ENCODE measurements at places on chromosomes 1 and 21.

DNA sequence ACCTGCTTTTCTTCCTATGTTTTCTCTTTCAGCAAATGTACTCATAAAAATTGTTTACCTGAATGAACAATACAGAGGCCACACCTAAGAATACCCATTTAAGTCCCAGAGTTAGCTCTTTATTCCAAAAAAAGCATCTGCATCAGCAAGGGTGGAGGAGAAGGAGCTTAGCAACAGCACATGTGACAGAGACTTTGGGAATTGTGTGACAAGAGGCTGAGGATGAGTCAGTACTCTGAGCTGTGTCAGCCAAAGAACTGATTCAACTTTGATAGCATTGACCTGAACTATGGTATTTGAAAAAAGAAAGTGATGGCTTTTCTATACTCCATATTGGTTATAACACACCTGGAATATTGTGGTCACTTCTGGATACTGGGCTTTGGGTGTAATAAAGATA, 162.7 kb downstream of the ZNF648 start:
- DNase-seq, result no peak

DNA sequence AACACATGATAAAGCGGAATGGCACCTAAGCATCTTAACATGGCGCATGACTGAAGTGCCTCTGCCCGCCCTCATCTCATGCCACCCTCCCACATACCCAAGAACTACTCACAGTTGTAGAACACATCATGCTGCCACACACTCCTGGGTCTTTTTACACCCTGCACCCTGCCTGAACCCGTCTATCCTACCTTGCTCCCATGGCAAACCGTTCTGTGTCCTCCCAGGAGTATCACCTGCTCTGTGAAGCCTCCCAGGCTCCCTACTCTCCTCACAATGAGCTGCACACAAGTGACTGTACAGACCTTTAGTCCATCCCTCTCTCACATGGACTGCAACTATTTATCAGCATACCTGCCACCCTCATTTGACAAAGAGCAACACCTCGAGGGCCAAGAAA, 144.0 kb downstream of the TGFBR3 start:
- no peak for DNase-seq

DNA sequence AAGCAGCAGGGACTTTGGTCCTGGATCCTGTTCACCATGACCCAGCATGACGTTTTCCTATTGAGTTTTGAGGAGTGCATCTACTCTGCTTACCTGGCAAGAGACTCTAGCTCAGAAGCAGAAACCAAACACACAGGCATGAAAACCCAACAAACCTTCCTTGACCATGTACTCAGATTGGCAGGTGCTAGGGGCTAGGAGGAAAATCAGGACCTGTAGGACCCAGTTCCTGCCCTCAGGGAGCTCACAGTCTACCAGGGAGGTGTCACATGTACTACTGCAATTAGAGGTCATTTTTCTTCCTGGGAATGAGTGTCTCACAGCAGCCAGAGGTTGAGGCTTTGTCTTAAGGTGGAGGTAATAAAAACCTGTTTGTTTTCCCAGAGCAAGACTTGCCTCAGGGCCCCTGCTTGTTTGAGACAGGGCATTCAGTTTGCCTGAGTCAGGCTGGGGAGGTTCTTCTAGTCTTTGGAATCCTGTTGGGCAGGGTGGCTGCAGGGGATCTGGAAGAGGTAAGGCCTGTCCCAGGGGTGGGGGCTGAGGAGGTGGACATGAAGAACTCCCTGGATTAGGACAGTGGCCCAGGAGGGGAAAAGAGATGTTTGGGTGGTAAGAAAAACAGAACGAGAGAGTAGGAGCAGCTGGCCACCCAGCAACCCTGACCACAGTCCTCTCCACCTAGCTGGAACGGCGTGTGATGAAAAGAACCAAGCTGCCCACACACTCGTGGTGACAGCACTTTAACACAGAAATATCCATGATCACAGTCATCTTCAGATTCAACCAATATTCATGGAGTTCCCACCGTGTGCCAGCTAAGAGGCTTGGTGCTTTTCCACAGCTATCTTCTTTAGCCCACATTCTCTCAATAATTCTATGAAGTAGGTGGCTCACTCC, 30.8 kb downstream of the IER5 start:
- no peak for DNase-seq

GRCh38 chr1:207346513-207346912, 25.0 kb downstream of the CD55 start:
- DNase-seq, result no peak

- no peak for DNase-seq
These were observed 36.6 kb upstream of the ARF1 start for GRCh38 chr1:228045871-228046270.

Data from OCI-M1 (cell line).